ENCODE measurements at places on chromosomes 13 and 19.

DNA sequence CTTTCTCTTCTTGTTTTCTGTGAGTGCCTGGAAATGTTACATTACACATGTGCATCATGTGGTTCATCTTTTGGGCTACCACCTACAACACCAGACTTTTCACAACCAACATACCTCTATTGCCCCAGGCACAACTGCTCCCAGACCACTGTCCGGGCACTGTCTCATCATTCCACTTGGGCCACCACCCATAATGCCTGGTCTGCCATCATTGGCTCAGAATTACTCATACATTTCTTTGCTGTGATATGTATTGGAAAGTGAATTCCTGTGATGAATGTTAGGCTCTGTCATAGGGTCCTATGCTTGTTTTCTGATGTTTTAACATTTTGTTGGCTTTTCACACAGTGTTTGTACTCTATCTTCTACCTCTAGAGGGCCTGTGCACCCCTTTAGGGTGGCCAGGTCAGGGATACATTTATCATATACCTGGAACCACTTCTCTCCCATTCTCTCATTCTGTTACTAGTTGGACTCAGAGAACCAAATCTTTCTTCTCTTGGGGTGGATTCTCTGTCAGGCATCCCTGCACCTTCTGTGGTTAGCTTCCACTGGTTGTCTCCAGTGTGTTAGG is 172.8 kb downstream of the NHLRC3 start:
- no peak for DNase-seq

DNA sequence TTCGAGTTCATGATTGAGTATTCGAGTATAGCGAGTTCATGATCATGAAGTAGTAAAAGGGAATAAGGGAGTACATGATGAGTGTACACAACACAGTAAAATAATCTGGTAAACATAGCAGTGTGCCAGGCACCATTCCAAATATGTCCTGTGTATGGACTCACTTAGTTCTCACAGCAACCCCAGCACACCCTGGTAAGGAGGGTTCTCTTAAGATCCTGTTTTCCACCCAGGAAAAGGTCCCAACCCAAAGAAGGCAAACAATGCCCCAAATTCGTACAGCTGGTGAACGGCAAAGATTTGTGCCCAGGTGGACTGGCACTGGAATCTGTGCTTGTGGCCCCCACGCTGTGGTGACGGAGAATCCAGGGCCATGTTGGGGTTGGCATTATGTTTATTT is 21.4 kb downstream of the HPN start:
- no peak for DNase-seq

DNA sequence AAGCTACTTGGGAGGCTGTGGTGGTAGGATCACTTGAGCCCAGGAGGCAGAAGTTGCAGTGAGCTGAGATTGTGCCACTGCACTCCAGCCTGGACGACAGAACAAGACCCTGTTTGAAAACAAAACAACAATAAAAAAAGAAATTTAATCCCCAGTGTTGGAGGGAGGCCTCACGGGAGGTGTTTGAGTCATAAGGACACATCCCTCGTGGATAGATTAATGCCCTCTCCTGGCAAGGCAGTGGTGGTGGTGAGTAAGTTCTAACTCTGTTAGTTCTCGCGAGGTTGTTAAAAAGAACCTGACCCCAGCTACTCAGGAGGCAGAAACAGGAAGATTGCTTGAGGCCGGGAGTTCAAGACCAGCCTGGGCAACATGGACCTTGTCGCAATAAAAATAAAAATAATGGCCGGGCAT is 27.6 kb upstream of the SIN3B start:
- DNase-seq: no peak

DNA sequence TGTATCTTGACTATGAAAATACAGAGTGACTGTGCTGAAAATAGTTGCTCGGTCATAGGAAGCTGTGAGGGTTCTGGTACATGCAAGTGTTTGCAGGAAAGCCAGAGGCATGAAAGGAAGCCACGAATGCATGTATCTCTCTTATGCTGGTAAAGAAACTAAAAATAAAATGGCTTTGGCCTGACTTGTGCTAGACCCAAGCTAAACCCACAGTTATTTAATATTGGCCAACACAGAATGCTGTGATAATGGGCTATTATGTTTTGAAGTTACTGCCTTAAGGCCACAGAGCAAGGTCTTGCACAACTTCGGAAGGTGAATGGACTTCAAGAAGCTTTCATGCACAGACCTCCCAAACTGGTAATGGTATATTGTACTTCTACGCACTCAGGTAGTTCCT is 518.2 kb upstream of the HTR2A start:
- no peak for DNase-seq

DNA sequence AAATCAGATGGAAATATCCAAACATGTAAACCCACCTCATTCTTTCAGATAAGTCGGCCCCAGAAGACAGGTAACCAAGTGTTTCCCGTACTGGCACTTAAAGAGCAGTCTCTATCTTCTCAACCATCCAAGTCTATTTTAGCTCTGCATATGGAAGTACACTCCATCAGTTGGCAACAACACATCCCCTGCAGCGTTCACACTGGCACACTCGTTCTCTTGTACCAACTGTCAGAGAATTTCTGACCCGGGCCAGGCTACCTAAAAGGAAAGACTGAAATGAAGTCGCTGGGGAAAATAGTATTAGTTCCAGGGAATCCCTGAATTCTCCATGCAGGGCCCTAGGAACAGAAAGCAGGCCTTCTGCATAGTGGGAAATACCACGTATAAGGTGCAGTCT is 109.3 kb downstream of the RXFP2 start:
- no peak for DNase-seq

GRCh38 chr19:49700563-49700962 is 9.6 kb downstream of the CPT1C start:
- no peak for DNase-seq

- DNase-seq: peak; percentile 13
These were observed 894.3 kb upstream of the PCDH20 start for GRCh38 chr13:62309904-62310303.

DNA sequence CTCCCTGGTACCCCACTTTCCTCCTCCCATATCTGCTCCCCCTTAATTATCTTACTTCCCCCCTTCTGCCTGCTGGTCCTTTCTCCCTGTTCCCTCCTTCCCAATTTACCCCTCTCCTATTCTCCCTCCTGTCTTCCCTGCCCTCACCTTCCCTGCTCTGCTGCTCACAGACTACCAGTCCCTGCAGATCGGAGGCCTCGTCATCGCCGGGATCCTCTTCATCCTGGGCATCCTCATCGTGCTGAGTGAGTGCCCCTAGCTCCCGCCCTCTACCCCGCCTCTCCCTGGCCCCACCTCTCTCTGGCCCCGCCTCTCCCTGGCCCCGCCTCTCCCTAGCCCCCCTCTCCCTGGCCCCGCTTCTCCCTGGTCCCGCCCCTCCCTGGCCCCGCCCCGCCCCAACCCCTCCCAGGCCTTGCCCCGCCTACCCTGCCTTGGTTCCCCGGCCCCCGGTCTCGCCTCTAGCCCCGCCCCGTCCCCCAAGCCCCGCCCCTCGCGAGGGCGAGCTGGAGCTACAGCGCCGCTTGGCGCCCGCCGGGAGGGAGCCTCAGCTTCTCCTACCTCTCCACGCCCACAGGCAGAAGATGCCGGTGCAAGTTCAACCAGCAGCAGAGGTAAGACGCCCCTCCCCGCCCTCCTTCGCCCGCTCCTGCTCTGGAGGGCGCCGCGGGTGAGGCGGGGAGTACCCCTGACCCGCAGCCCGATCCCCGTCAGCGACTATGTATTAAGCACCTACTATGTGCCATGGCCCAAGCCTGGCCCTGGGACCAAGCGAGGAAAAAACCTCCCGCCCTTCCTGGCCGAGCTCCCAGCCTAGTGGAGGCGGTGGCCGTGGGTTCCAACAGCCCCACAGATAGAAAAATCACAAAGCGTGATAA is 1.9 kb upstream of the FXYD7 start:
- peak; percentile 98 for DNase-seq

- DNase-seq: no peak
These were observed 283.1 kb downstream of the MTUS2 start for GRCh38 chr13:29103065-29103800.

DNA sequence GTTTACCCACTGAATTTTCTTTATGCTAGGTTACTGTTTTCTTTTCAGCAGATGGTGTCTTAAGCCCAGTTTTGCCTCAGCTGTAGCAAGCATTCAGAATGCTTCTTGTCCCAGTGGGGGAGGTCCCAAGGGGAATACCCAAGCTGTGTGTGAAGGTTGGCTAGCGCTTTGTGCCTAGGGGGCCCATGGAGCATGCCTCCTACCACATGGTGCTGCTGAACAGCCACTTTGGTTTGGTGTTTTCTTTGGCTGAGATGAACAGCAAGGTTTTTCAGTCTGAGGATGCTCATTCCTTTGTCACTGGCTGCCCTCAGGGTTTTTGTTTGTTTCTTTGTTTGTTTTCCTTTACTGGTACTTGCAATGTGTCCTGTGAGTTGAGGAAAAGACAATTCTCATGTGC is 99.0 kb downstream of the PCDH20 start:
- no peak for DNase-seq

- peak; percentile 70 for DNase-seq
These were observed 632 bp upstream of the MTIF3 start for GRCh38 chr13:27450921-27451471.

DNA sequence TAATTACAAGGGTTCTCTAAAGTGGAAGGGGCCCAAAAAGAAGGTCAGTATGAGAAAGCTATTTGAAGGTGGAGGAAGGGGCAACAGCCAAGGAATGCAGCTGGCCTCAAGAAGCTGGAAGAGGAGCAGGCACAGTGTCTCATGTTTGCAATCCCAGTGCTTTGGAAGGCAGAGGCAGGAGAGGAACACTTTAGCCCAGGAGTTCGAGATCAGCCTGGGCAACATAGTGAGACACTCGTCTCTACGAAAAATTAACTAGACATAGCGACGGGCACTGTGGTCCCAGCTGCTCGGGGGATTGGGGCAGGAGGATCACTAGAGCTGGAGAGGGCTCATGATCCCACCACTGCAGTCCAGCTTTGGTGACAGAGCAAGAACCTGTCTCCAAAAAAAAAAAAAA is 656 bp upstream of the NEK3 start:
- DNase-seq: no peak

DNA sequence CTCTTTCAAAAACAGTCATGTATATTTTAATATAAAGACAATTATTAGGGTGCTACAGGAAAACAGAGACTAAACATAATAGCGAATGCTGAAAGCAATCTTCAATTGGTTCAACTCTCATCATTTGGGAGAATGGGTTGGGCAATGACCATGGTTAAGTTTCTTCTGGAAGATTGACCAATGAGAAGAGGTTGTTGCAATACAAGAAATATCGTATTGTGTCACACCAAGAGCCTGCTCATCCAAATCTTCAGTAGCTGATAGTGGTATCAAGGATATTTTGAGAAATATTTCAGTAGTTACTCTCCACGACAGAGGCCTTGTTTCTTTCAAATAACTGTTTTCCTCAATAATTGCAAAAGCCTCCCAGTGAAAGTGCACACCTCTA is 83.0 kb upstream of the FNDC3A start:
- DNase-seq: no peak

- DNase-seq: no peak
These were observed 2.4 kb downstream of the TEX101 start for GRCh38 chr19:43416951-43417623.

GRCh38 chr13:25886438-25887214 is 165.2 kb downstream of the SHISA2 start:
- no peak for DNase-seq

DNA sequence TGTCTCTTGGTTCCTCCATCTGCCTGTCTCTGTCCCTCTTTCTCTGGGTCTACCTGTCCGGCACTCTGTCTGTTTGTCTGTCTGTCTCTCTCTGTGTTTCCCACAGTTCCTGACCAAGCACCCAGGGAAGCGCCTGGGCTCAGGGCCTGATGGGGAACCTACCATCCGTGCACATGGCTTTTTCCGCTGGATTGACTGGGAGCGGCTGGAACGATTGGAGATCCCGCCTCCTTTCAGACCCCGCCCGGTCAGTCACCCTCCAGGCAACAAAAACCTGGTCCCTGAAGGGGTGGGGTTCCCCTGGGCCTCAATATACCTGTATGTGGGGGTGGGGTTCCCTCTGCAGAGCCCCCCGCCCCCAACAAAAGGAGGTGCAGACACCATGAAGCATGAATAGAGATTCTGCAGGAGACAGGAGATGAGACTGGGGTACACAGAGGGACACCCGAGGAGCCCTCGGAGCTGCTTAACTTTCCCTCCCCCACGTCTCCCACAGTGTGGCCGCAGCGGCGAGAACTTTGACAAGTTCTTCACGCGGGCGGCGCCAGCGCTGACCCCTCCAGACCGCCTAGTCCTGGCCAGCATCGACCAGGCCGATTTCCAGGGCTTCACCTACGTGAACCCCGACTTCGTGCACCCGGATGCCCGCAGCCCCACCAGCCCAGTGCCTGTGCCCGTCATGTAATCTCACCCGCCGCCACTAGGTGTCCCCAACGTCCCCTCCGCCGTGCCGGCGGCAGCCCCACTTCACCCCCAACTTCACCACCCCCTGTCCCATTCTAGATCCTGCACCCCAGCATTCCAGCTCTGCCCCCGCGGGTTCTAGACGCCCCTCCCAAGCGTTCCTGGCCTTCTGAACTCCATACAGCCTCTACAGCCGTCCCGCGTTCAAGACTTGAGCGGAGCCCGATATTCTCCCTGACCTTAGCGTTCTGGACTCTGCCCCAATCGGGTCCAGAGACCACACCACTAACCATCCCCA is 2.6 kb upstream of the CACNG7 start:
- peak; percentile 97 for DNase-seq

DNA sequence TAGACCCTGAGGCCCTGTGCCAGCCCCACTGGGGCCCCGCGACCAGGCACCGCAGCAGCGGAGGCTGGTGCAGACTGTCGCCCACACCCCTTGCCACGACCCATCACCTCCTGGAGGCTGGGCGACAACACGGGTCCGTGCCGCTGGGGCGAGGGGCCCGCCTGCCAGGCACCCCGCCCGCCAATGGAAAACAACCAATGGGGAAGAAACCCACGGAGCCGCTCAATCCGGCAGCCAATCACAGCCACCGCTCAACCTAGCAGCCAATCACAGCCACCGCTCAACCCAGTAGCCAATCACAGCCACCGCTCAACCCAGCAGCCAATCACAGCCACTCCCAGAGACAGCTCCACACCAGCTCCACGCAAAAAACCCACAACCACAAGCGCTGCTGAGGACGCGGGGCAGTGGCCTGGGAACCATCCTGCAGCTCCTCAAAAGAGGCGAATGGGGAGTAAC is 29.7 kb downstream of the GPX4 start:
- DNase-seq: peak; percentile 80

DNA sequence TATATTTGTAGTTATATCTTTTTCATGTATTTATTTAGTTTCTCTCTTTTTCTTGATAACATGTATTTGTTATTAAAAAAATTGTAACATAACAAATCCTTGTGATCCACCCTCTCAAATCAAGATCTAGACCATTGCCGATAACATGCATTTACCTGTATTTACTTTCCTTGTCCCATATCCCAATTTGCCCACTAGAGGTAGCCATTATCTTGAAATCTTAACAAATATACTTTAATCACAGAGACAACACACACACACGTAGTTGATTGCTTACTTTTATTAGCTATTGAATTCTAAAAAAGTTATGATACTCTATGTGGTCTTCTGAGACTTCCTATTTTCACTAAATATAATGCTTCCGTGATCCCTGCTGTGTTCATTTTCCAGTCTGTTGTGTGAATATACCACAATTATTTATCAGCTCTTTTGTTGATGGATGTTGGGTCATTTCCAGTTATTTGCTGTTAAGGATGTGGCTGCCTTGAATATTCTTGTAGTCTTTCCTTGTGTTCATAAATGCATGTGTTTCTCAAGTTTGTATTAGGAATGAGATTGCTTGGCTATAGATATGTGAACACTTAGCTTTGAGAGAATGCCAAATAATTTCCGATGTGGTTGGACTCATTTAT is 31.3 kb upstream of the ZMYM2 start:
- no peak for DNase-seq
